ENCODE measurements at places on chromosomes 1 and 21.

GRCh38 chr1:207798847-207799246 is 47.0 kb downstream of the CD46 start:
- DNase-seq: peak; percentile 31

DNA sequence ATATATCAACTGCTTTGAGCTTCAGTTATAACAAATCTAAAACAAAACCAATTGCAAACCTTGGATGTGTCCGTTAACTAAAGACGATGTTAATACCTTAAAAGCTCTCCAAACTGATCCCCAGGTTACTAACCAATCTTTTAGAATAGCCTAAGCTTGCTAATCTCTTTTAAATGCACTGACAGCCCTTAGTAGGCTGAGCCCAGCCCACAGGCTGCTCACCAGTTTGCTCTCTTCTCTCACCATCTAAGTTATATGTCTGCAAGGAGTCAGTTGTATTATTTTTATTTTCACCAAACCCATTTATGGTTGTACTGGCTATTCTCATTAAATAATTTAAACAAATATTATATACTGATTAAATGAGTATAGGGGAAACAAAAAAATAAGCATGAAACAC is 199.5 kb downstream of the ADGRL2 start:
- DNase-seq: no peak

DNA sequence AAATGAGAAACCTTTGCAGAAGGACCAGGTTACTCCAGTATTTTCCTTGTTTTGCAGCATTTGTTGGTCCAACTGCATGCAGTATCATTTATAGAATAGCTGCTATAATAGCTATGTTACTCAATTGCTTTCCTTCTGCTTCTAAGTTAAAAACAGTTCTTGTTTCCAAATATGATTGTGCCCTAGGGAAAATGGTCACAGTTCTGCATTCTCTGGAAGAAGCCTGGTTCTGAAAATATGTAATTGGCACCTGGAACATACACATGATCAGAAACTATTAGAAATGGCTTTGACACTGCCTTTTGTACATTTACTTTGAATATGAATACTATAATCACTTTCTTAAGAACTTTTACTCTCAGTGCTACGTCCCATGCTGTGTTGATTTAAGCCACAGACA is 33.6 kb downstream of the HENMT1 start:
- DNase-seq: no peak

DNA sequence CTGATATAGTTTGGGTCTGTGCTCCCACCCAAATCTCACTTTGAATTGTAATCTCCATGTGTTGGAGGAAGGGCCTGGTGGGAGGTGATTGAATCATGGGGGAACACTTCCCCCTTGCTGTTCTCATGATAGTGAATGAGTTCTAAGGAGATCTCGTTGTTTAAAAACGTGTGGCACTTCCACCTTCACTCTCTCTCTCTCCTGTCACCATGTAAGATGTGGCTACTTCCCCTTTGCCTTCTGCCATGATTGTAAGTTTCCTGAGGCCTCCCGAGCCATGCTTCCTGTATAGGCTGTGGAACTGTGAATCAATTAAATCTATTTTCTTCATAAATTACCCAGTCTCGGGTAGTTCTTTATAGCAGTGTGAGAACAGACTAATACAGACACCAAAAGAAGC is 40.4 kb downstream of the FRRS1 start:
- no peak for DNase-seq

DNA sequence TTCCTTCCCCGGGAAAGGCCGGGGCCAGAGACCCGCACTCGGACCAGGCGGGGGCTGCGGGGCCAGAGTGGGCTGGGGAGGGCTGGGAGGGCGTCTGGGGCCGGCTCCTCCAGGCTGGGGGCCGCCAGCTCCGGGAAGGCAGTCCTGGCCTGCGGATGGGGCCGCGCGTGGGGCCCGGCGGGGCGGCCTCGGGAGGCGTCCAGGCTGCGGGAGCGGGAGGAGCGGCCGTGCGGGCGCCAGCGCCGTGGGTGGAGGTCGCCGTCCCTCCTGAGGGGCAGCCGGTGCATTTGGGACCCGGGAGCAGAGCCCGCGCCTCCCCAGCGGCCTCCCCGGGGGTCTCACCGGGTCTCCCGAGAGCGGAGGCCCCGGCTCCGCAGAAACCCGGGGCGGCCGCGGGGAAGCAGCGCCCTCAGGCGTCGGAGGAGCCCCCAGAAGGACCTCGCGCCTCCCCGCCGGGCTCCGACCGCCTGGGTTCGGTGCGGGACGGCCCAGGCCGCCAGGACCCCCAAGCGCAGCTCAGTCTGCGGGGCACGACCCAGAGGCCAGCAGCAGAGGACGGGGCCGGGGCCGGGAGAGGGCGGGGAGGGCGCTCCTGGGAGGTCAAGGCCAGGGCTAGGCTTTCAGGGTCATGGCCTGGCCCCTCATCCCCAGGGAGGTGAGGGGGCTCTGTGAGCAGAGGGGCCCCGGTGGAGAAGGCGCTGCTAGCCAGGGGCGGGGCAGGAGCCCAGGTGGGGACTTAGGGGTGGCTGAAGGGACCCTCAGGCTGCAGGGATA is 7.2 kb upstream of the SLX9 start:
- peak; percentile 56 for DNase-seq

DNA sequence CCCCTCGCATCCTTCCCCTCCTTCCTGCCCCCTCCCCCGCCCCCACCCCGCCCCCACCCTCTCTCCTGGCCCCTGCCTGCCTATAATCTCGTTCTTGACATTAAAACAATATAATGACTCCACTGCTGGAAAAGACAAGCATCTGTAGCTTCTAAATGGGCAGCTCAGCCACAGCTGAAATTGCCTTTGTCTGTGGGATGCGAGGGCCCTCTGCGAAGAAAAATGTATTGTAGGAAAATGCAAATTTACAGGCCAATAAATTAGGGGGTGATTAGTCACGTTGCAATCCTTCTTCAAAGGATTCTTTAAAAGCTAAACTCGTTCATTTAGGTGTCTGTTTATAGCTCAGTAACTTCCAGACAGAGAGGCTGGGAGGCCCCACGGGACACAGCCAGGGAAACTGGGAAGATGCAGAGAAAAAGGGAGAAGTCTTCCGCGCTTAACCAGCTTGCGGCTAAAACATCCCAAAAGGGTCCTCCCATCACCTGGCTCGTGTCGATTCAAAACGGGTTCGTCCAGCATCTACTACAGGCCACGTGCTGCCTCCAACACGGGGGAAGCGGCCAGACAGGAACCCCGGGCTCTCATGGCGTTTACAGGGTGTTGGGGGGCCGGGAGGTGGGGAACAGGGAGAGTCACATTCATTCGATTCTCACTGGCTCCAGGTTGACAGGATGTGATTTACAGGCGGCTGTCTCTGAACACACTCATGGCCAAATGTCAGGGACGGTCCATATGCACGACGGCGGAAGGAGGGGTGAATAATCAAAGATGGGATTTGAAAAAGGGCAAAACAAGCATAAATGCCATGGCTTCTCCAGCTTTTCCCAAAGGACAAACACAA is 100.5 kb upstream of the ZBTB40 start:
- no peak for DNase-seq

DNA sequence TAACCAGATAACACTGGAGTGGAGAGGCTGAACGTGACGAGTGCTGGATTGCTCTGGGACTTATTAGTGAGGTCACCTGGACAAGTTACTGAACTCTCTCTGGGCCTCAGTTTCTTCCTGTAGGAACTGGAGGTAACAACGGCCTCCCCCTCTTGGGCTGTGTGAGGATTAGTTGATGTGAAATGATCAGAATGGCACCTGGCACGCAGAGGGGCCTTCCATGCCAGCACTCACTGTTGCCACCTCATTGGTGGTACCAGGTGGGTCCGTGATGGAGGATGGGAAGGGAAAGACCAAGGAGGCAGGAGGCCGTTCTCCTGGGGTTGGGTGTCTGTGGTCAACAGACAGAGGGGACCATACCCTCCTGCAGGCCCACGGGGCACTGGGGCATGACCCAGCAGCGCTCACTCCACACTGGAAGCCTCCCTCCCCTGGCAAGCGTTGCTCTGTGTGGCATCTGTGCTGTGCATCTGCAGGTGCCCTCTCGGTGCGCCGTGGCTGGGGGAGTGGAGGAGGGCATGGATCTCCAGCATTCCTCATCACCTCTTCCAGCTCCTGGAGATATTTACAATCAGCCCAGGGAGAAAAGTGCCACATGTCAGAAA is 349.5 kb upstream of the VAMP3 start:
- DNase-seq: no peak

All from CD4-positive, alpha-beta T cell treated with Interleukin-4 for 4 hours (primary cell).